ENCODE measurements at places on chromosomes 3 and 15.
A peak's percentile ranks its signal among the peaks of the same experiment; 100 is the strongest.

GRCh38 chr3:46546896-46547440 is 19.1 kb downstream of the LRRC2 start:
- no peak for DNase-seq

DNA sequence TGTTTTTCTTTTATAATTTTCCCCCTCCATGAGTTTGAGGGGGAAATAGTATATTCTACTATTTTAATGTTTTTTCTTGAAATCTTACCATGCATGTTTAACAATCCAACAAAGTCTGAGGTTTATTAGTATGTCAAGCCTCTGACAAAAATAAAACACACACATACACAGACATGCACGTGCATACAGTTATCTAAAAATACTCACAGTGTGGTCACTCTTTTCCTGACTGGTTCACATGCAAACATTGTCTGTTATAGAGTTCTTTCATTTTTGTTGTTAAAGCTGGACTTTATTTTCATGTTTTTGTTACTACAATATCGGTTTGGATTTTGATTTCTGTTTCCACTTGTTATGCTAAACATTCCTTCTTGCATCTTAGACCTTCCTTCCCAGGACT is 236.6 kb downstream of the MFSD1 start:
- no peak for DNase-seq

DNA sequence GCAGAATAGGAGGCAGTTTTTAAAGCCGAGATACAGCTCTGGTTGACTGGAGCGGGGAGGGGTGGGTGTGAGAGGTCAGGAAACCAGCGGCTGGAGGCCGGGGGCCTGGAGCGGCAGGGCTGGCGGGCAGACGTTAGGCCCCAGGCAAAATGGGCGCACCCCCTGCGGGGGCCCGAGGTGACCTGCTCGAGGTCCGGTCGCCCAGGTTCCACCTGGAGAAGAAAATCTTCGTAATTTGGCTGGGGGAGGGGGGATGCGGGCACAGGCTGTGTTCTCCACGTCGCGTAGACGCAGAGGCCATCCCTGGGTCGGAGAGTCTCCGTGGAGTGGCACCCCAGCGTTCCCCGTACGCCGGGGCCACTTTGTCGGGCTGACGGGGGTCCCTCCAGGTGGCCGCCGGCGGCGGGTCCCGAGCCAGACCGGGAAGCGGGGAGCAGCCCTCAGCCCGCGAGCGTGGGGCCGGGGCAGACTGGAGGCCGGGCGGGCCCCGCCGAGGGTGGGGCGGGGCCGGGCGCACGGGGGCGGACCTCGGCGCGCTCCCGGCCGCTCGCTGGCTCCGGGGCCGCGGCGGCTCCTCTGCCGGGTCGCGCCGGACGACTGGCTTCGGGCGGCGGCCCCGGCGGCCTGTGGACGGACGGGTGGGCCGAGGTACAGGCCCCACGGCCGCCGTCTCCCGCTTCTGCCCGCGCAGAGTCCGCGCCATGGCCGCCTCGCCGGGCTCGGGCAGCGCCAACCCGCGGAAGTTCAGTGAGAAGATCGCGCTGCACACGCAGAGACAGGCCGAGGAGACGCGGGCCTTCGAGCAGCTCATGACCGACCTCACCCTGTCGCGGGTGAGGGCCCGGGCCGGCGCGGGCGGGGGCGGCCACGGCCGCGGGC is at the start of gene CRTC3:
TSS of gene CRTC3 (plus strand) at position 553 of the 879 bp plus-strand sequence. CDS start at position 702, 149 bp downstream.
- DNase-seq = peak; percentile 57

- no peak for DNase-seq
These were observed 835.7 kb downstream of the OTOL1 start for GRCh38 chr3:162332344-162332743.

DNA sequence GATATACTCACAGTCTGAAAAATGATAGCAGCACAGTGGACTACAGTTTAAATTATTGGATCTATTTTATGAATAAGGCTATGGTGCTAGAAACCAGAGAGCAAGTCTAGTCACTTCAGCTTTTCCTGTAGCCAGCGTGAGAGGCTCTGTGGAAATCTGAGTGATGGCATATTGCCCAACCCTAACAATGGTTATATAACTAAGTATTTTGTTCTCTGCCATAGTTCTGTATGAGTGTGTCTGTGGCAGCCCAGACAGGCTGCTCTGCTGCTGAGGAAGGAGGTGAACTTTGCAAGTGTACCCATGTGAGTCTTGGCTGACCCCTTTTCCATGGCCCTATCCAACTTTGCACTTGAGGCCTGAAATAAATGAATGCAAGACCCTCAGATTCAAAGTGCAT is 105.7 kb downstream of the LRTM1 start:
- no peak for DNase-seq
